ENCODE measurements at places on chromosomes 3 and 15. TPM values are rescaled to one million over a fixed set of nuclear protein-coding genes. Genes with fewer than 3 reads are reported as not detected.

DNA sequence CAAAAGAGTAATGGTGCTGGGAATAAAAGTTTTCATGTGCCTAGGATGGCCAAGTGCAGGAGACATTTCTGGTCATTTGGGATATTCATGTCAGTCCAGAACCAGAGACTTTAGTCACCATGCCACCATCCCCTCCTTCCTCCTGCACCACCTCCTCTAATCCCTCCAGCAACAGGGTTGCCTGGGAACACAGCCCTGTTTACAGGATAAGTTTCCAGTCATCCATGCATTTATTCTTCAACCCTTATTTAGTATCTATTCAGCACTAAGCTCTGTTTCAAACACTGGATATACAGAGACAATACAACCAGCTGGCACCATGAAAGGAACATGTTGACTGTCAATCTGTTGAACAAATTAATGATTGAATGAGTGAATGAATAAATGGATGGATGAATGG is 211.7 kb downstream of the CLSTN2 start:
- no peak overlapping the region for H3K4me3 ChIP-seq
- H3K27ac ChIP-seq: no peak overlapping the region
- H3K27me3 ChIP-seq: no peaks in the 10 kb centered on the region
- DNase-seq: no peak

- no peaks in the 10 kb centered on the region for H3K4me1 ChIP-seq
- H3K4me3 ChIP-seq: no peak overlapping the region
- no peaks in the 10 kb centered on the region for H3K27me3 ChIP-seq
- no peaks in the 10 kb centered on the region for H3K36me3 ChIP-seq
- DNase-seq: no peak
- H3K27ac ChIP-seq: no peak overlapping the region
Measured at GRCh38 chr15:90667073-90667754, 49.9 kb upstream of the BLM start.

Gene GOLGA8R
- 1.8 TPM for total RNA-seq

- no peaks in the 10 kb centered on the region for H3K4me1 ChIP-seq
- no peaks in the 10 kb centered on the region for H3K36me3 ChIP-seq
- no peaks in the 10 kb centered on the region for H3K27me3 ChIP-seq
- no peak overlapping the region for H3K27ac ChIP-seq
- no peak overlapping the region for H3K4me3 ChIP-seq
Measured at GRCh38 chr3:173857154-173857553, 459.6 kb downstream of the NLGN1 start.

DNA sequence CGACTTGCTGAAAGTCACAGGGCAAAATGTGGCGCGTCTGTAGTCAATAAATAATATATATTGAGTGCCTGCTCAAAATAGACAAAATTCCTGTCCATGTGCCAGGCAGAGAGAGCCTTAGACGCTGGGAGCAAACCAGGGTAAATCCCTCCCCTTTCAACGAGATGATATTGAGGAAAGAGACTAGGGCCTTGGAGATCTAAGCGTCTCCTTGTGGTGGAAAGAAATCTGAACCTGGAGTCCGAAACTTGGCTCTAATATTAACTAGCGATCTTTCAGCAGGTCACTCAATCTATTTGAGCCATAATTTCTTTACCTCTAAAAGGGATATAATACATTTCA is 348 bp upstream of the DPP8 start:
- H3K36me3 ChIP-seq: no peaks in the 10 kb centered on the region
- no peaks in the 10 kb centered on the region for H3K27me3 ChIP-seq
- peaks cover 33% of the 10 kb centered on the region for H3K4me1 ChIP-seq
- peak overlapping the region; percentile 95 for H3K4me3 ChIP-seq
- H3K27ac ChIP-seq: peak overlapping the region; percentile 87

DNA sequence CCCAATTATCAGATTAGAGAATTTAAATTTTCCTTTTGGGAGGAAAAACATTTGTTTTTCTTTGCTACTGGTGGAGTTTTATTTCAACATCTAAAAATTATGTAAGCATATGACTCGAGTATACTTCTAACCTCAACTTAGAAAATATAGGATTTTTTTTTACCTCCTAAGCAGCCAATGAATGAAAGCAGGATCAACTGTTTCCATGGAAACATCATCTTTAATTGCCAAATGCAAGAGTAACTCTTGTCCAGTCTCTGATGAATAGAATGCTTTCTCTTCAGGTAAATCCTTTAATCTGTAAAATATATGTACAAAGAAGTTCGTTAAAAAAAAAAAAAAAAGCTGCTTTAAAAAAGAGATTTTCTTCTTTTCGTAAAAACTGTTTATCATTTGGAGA is 93.6 kb downstream of the CNTN3 start:
- DNase-seq: no peak
- H3K27ac ChIP-seq: no peak overlapping the region
- no peaks in the 10 kb centered on the region for H3K27me3 ChIP-seq
- H3K4me3 ChIP-seq: no peak overlapping the region

Gene RTP1
- not detected for total RNA-seq

Gene CAND2
- 14.8 TPM for total RNA-seq

Gene CD200
- 4.4 TPM for total RNA-seq

DNA sequence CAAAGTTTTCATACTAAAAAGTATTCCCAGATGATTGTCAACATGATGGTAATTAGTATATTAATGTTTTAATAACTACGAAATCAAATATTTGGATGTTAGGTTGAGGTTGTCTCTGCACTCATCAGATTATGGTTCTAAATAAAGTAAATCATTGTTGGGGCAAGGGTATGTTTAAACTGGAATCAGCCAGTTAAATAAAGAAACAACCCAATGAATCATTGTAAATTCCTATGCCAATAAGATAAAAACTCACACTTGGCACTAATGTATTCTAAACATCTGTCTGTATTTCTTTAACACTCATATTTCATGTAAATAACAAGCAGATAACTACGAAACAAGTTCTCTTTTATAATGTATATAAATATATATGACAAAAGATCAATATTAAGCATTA is 92.7 kb downstream of the PEAK1 start:
- H3K27ac ChIP-seq: no peak overlapping the region
- no peaks in the 10 kb centered on the region for H3K27me3 ChIP-seq
- no peak overlapping the region for H3K4me3 ChIP-seq
- H3K36me3 ChIP-seq: no peaks in the 10 kb centered on the region
- no peak for DNase-seq

- H3K27ac ChIP-seq: no peak overlapping the region
- no peak for DNase-seq
- no peak overlapping the region for H3K4me3 ChIP-seq
- H3K36me3 ChIP-seq: no peaks in the 10 kb centered on the region
Measured at GRCh38 chr3:133599280-133599679, 25.8 kb downstream of the CDV3 start.

Gene C3orf20
- total RNA-seq: not detected

DNA sequence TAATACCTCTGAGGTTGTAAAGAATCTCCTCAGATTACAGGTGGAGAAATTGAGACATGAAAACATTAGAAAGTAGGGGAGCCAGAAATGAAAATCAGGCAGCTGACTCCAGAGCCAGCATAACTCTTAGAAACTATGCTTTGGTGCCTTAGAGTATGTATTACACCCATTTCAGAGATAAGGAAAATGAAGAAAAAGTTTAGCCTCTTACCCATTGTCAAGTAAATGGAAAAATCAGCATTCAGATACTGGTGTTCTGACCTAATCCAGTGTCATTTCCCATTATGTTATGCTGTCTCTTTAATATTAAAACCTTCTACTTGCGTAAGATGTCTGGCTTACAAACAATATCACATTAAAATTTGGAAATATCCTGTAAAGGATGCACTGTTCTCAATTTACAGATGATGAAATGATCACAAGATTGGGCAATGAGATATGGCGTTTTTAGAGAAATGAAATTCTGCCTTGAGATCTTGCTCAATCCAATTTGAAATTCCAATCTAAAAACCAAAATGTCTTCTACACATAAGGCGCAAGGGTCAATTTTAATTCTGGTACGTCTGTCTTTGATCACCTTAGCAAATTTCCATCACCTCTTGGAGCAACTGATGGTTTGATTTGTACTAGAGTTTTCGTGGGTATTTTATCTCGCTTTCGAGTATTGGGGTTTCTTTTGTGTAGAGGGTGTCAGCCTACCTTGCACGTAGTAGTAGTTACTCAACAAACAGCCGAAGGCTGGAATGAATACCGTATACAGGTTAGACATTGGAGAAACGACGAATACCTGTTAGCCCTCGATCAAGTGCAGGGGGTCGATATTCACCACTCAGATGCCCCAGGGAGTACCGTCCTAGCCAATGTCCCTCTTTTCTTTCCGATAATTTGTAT is 902 bp upstream of the ZCWPW2 start:
- no peaks in the 10 kb centered on the region for H3K27me3 ChIP-seq

DNA sequence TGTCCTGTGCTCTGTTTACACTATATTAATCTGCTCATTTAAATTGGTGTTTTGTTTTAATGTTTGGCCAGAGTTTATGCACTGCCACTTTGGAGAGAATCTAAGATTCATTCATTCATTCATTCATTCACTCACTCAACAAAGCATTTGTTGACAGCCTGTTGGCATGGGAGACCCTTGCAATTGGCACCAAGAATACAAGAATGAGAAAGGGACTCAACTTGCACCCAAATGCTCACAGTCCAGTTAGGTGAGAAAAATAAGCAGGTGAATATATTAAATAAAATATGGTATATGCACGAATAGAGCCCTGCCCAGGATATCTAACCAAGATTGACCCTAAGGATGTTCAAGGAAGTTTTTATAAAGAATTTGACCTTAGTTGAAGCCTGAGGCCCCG is 80.4 kb downstream of the TGFBR2 start:
- no peak overlapping the region for H3K27ac ChIP-seq
- H3K36me3 ChIP-seq: peaks cover 20% of the 10 kb centered on the region
- H3K27me3 ChIP-seq: no peaks in the 10 kb centered on the region
- no peak overlapping the region for H3K4me3 ChIP-seq
- peaks cover 100% of the 10 kb centered on the region for H3K4me1 ChIP-seq

DNA sequence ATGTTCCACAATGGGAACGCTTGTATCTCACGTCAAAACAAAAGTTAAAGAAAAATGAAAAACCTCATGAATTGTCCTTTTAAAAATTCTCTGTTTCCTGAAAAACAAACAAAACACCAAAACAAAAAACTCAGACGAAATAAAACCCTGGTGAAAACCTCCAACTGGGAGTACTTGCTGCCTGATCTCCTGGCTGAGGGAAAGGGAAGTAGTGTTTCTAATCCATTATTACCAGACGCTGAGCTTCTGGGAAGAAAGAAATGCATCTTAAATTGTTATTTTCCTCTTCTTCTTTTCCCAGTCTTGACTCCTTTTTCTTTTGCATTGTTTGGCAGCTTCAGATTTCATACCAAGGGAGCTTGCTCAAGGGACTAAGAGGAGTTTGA is 243.2 kb upstream of the RGMA start:
- no peaks in the 10 kb centered on the region for H3K27me3 ChIP-seq
- H3K4me3 ChIP-seq: no peak overlapping the region
- H3K4me1 ChIP-seq: peaks cover 17% of the 10 kb centered on the region
- no peak for DNase-seq
- H3K27ac ChIP-seq: peak overlapping the region; percentile 60
- H3K36me3 ChIP-seq: no peaks in the 10 kb centered on the region

- no peak overlapping the region for H3K4me3 ChIP-seq
- no peak for DNase-seq
- no peak overlapping the region for H3K27ac ChIP-seq
- no peaks in the 10 kb centered on the region for H3K36me3 ChIP-seq
Measured at GRCh38 chr3:23940775-23941174, 4.3 kb upstream of the NR1D2 start.

All from sigmoid colon (tissue), 7 donors.